ENCODE measurements at places on chromosomes 4 and X.

DNA sequence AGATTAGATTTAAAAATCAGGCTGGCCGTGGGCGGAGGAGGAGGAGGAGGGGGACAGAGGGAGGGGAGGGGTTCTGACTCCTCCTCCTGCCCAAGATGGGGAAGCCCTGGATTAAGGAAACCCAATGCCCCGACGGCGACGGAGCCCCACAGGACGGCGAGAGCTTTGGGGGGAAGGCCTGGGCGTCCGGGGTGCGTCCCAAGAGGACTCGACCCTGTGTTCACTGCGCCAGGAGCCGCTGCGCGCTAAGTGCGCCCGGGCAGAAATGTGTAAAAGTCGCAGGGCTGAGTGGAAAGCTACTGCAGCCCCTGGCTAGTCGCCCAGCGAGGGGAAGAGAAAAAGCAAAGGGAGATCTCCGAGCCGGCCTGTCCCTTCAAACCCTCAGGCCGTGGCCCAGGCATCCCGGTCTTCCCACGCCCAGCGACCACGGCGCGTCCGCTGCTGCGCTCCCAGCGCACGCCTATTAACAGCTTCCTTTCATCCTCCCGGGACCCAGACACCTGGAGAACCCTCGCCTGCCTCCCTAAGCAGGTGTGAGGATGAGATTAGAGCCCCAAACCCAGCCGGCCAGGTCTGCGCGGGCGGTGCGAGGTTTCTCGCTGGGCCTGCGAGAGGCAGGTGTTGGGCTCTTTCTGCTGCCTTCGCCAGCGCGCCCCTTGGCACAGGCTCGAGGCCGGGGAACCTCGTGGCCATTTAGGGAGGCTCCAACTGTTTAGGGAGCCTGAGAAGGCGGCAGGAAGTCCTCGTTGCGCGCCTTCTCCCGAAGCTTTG is 1.4 kb upstream of the RPS6KA3 start:
- DNase-seq = peak; percentile 53

- DNase-seq = no peak
Measured at GRCh38 chrX:70494441-70494840, 49.8 kb downstream of the DLG3 start.

GRCh38 chr4:168449719-168450452 is 30.4 kb downstream of the DDX60L start:
- DNase-seq = no peak

GRCh38 chrX:72307646-72308051 is 1.9 kb upstream of the CITED1 start:
- no peak for DNase-seq

- no peak for DNase-seq
Measured at GRCh38 chr4:20735931-20736330, 35.7 kb downstream of the PACRGL start.
